ENCODE measurements at places on chromosomes 7 and 10.

DNA sequence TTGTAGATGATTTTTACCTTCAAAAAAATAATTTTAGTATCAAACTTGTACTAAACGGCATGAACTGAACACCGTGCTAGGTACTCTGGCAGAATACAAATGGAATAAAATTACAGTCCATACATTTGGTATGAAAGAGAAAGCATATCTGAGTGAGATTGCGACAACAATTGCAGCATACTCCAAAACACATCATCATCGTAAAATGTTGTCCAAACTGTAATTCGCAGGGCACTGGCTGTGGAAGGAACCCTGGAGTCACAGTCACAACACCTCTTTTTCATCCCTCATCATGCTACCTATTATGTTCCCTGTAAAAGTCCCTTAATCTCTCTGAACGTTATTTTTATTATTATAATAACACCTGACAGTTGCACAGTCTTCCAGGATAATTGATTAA is 13.5 kb downstream of the CREM start:
- DNase-seq = no peak

DNA sequence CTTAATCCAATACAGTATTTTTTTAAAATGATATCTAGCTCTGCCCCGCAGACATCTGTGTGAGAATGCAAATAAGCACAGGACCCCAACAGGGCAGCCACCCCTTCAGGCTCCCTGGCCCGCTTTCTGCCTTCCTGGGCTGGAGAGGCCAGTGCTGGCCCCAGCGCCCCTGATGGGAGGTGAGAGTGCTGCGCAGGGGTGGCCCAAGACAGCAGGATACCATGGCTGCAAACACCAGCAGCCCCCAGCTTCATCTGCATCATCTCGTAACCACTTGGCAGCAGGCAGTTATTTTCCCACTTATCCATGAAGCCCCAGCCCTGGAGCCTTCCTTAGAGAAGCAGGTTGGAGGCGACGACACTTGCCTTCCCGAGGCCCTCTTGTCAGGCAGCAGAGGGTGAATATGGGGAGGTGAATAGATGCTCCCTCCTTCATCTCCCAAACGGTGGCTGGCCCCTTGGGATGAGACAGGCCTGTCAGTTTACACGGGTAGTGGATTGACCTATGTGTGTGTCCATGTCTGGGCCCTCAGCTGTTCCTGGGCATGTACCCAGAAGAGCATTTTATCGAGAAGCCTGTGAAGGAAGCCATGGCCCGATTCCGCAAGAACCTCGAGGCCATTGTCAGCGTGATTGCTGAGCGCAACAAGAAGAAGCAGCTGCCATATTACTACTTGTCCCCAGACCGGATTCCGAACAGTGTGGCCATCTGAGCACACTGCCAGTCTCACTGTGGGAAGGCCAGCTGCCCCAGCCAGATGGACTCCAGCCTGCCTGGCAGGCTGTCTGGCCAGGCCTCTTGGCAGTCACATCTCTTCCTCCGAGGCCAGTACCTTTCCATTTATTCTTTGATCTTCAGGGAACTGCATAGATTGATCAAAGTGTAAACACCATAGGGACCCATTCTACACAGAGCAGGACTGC is 71.2 kb downstream of the ALOX5 start:
- DNase-seq = no peak

GRCh38 chr7:31443457-31443856 is 70.4 kb upstream of the ITPRID1 start:
- no peak for DNase-seq

GRCh38 chr7:137904833-137905232 is 58.1 kb upstream of the DGKI start:
- no peak for DNase-seq

GRCh38 chr10:411603-412002 is 276.3 kb downstream of the ZMYND11 start:
- no peak for DNase-seq

GRCh38 chr7:69932034-69932628 is 333.9 kb downstream of the AUTS2 start:
- no peak for DNase-seq

DNA sequence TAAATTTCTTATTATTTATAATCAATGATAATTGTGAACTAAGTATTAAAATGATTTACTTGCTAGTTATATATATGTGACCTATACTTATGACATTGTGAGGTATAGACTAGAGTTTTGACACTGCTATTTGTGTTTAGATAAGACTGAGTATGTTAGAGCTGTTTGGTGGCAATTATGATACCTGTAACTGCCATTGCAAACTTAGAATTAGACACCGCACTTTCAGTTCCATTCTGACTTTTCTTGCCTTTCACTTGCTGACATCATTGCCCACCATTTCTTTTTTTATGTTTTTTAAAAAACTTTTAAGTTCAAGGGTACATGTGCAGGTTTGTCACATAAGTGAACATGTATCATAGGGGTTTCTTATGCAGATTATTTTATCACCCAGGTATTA is 214.5 kb downstream of the MBL2 start:
- DNase-seq = no peak

DNA sequence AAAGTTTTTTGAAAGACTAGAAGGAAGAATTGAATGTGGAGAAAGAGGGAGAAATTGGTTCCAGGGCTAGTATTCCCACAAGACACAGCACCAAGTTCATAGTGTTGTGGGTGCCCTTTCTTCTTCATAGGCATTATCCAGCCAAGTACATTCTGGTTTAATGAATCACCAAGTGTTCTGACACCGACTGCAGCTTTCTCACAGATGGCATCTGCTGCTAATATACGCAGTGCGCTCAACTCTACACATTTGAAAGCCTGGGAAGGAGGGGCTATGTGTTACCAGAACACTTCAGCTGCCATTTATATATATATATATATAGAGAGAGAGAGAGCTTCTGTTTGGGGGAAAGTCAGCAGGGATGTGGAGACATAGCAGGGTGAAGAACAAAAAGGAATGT is 1168.4 kb downstream of the GATA3 start:
- no peak for DNase-seq
